Activated CD4-positive, alpha-beta T cell treated with anti-CD3 and anti-CD28 coated beads for 1 hour (primary cell): ENCODE measurements at places on chromosomes 7 and 10.

DNA sequence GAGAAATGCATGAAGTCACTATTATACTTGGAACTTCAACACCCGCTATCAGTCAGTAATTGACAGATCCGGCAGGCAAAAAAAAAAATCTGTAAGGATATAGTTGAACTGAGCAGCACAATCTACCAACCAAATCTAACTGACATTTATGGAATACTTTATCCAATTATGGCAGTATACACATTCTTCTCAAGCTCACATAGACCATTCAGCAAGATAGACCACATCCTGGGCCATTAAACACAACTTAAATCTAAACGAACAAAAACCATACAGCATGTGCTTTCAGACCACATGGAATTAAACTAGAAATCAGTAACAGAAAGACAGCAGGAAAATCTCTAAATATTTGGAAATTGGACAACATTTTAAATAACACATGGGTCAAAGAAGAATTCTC is 112.7 kb downstream of the MPP7 start:
- DNase-seq: no peak

- no peak for DNase-seq
These were observed 2.8 kb downstream of the CALHM3 start for GRCh38 chr10:103476046-103476768.

DNA sequence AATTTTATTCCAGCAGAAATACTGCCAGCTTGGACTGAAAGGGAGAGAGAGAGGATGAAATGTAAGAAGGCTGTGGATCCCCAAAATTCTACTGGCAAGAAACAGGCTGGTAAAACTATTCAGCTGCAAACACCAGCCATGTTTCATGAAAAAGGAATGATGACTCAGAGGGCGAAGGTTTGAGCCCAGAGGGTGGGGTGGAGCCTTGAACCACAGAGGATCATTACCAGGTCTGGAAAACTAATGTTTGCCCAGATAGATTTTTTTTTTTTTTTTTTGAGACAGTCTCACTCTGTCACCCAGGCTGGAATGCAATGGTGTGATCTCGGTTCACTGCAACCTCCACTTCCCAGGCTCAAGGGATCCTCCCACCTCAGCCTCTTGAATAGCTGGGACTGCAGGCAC is 41.7 kb upstream of the NRF1 start:
- no peak for DNase-seq

- no peak for DNase-seq
These were observed 24.5 kb downstream of the POLL start for GRCh38 chr10:101563497-101564040.

DNA sequence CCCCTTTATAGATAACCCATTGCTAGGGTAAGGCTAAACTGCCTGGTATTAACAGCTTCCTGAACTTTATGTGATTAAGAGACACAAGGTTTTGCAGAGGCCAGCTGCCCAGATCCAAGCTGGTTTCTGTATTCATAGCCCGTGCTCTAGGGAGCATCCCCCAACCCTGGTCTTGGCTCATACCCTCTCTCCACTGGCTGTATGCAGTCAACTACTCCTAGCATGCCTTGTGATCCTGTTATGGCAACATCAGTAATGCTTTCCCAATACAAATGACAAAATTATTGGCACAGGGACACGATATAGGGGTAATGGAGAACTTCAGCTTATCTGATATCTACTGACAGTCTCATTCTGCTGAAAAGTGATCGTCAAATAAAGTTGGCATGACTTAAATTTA is 202.8 kb upstream of the MKLN1 start:
- DNase-seq: no peak

DNA sequence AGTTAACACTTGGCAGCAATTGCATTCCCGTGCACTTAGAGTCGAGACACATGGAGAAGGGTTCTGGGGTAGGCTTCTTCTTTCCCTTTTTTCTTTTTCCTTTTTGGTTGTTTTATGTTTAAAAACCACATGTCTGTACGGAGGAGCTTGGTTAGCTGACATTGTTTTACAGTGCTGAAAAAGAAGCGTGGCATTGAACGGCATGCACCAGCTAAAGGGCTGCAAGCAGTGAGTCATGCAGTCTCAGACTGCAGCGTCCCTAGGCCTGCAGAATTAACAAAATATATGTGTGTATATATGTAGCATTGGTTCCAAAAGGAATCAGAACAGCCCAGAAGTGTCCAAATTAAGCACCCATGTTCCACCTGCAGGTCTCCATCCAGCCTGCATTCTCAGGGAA is 211.0 kb downstream of the TCF7L2 start:
- no peak for DNase-seq

GRCh38 chr7:115019882-115020605 is 98.2 kb downstream of the MDFIC start:
- DNase-seq: no peak

DNA sequence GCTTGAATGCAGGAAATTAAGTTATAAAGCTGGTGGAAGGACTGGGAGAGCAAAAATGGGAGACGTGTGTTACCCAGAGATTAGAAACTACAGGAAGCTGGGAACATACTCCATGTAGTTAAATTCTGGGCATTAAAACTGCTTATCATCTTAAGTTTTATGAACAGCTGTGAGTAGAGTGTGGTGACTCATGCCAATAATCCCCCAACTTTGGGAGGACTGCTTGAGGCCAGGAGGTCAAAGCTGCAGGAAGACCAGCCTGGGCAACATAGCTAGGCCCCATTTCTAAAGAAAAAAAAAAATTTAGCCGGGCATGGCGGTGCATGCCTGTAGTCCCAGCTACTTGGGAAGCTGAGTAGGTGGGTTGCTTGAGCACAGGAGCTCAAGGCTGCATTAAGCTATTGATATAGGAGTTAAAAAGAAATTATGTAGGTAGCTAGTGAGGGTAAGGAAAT is 56.2 kb upstream of the SEPHS1 start:
- DNase-seq: no peak
